ENCODE measurements at places on chromosomes 2 and 18.

DNA sequence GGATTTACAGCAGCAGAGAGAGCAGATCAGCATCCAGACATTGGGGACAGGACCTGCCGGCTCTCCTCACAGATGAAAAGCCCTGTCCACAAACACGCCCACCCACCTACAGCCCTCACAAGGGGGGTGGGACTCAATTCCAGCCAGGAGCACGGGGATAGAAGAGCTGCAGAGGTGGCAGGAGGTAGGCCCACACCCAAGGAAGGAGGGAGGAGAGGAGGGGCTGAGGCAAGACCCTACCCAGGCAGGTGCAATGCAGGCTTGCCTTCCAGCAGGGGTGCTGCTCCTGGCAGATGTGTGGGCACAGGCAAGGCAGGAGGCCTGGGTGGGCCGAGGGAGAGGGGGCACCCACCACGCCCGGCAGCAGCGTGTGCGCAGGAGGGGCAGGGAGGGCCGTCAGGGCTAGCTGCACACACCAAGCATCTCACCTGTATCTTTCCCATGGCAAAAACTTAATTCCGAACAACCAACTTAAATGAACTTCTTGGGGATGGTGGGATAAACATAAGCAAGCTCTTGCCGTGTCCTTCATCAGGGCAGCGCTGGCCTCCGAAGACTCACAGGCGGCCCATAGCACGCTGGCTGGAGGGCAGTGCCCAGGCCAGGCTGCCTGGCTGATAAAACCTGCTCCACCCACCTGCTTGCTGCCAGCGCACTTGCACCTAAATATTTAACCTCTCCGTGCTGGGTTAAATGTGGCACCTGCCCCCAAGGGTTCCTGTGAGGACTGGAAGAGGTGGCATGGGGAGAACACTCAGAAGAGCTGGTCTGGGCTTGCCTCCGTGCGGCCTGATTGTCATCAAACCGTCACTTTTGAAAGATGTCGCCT, 219.5 kb downstream of the HDAC4 start:
- no peak for DNase-seq

GRCh38 chr2:240477916-240478315, 42.5 kb downstream of the GPC1 start:
- no peak for DNase-seq

GRCh38 chr18:778194-778927, 33.7 kb downstream of the YES1 start:
- DNase-seq: no peak

- DNase-seq: no peak
Observed at GRCh38 chr2:160974803-160975202, 185.4 kb upstream of the TANK start.

GRCh38 chr2:233822101-233822771, 32.1 kb downstream of the HJURP start:
- peak; percentile 3 for DNase-seq

- DNase-seq: no peak
Observed at GRCh38 chr2:44531289-44531688, 169.5 kb downstream of the CAMKMT start.
